Renal pelvis (tissue), 12 donors: ENCODE measurements at places on chromosomes 2 and 18. TPM values are rescaled to one million over a fixed set of nuclear protein-coding genes. Genes with fewer than 3 reads are reported as not detected.

The GREB1 gene
- polyA plus RNA-seq = 10.2 TPM

The ALPG gene
- polyA plus RNA-seq = not detected

The ID2 gene
- polyA plus RNA-seq = 290 TPM

The TSPYL6 gene
- 0.17 TPM for polyA plus RNA-seq

The NEU4 gene
- polyA plus RNA-seq = 2.5 TPM

The ACKR3 gene
- polyA plus RNA-seq = 62.1 TPM

The SMAD2 gene
- 82.9 TPM for polyA plus RNA-seq

The ST8SIA5 gene
- polyA plus RNA-seq = 1.1 TPM

The HIBCH gene
- polyA plus RNA-seq = 115 TPM

The ST8SIA3 gene
- 0.09 TPM for polyA plus RNA-seq

The IL36B gene
- not detected for polyA plus RNA-seq

The SLC14A1 gene
- 1.8 TPM for polyA plus RNA-seq

The IL1R1 gene
- polyA plus RNA-seq = 24.9 TPM

The SKOR2 gene
- polyA plus RNA-seq = 0.03 TPM

The UXS1 gene
- 72.0 TPM for polyA plus RNA-seq

The G6PC2 gene
- polyA plus RNA-seq = 0.09 TPM

The ADAM23 gene
- polyA plus RNA-seq = 7.1 TPM

The SERPINB3 gene
- not detected for polyA plus RNA-seq

The HOXD8 gene
- 171 TPM for polyA plus RNA-seq

The UGT1A1 gene
- polyA plus RNA-seq = 0.90 TPM

The EIPR1 gene
- 26.5 TPM for polyA plus RNA-seq

The SPC25 gene
- polyA plus RNA-seq = 18.6 TPM

The CRYGC gene
- polyA plus RNA-seq = not detected

The IL18R1 gene
- polyA plus RNA-seq = 2.0 TPM

The ZNF512 gene
- polyA plus RNA-seq = 72.1 TPM

The MOCOS gene
- 1.2 TPM for polyA plus RNA-seq

The DSG4 gene
- polyA plus RNA-seq = not detected

The SERPINB4 gene
- 0.19 TPM for polyA plus RNA-seq

The CAVIN2 gene
- 37.8 TPM for polyA plus RNA-seq

The ABCG5 gene
- polyA plus RNA-seq = 0.75 TPM

The TUBA4B gene
- 1.1 TPM for polyA plus RNA-seq

The ADRA2B gene
- polyA plus RNA-seq = 5.9 TPM

The DNAH7 gene
- 7.4 TPM for polyA plus RNA-seq

The KLHL14 gene
- polyA plus RNA-seq = 29.1 TPM
